ENCODE measurements at places on chromosomes 2 and 18.
A peak's percentile ranks its signal among the peaks of the same experiment; 100 is the strongest.

GRCh38 chr2:117293012-117293411, 521.5 kb upstream of the DDX18 start:
- no peak for DNase-seq

DNA sequence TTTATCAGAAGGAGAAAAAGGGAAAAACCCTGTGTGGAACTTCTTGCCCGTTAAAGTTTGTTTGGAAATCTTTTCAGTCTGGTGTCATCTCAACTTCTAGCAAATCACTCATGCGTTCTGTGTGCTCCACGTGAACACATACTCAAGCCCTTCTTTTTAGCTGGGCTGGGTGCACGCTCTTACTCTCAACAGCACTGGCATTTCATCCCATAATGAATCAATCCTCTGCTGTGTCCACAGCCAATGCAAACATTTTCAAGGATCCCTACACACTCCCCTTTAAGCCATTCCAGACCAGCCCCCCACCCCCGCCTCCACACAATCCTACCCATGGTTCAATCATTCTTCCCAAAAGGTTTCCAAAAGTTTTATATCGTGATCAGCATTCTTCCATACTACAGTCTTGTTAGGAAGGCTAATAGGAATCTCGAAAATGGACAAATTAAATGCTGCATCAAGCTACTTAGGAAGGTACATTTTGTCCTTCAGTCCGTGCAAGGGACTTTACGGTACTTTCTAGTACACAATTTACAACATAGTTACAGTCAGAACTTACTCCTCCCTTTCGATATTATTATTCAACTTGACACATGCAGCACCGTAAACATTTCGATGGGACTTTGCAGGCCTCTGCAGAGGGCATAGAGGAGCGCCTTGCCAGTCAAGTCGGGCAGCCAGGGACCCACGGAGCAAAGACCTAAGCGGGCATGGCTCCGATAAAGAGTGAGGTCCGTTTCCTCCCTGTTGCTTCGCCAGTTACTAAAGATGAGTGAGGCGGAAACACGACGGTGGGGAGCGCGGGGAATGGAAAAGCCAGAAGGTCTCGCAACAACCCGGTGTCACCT, 1.4 kb downstream of the PTGR3 start:
- DNase-seq = no peak

- no peak for DNase-seq
Observed at GRCh38 chr2:152587187-152587947, 129.9 kb downstream of the PRPF40A start.

DNA sequence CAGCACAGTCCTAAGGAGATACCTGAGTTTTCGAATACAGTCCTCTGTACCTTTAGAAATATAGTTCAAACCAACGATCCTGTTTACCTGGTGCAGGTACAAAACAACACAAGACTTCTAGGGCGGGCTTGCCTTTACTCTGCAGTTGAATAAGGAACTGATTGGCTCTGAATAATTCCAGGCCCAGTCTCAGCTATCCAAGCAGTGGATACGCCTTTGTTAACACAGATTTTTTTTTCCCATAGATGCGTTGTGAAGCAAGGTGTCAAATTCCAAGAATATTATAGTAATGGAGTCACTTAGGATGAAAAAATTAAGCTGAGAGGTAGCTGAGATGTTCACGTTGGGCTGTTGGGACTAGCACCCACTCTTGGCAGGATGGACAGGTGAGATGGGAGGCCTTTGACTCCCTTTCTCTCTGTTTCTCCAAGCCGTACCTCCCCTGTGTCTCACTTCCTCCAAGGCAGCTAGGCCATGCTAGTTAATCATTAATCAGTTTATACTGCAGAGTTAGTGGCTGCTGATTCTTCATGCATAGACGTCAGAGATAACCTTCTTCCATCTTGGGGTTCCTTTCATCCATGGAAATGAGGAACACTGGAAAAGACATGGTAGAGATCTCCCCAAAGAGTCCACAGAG, 380.8 kb upstream of the ACVR2A start:
- DNase-seq = no peak

DNA sequence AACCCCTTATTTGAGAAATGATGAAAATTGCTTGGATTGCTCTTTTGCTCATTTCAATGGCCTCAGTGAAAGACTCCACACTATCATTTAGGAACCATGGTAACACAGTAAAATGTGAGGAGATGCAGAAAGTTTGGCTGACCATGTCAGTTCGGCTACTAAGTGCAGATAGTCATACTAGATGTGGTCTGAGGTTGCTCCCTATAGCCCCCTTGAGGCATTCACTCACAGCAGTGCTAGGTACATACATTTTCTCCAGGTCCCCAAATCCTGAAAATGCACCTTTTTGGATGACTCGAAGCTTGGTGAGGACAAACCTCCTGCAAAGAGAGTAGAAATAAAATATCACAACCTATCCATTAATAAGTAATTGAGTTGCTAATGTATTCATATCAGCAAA, 86.3 kb downstream of the FSHR start:
- DNase-seq = no peak

- DNase-seq = no peak
Observed at GRCh38 chr18:36559149-36559857, 261.8 kb downstream of the FHOD3 start.

DNA sequence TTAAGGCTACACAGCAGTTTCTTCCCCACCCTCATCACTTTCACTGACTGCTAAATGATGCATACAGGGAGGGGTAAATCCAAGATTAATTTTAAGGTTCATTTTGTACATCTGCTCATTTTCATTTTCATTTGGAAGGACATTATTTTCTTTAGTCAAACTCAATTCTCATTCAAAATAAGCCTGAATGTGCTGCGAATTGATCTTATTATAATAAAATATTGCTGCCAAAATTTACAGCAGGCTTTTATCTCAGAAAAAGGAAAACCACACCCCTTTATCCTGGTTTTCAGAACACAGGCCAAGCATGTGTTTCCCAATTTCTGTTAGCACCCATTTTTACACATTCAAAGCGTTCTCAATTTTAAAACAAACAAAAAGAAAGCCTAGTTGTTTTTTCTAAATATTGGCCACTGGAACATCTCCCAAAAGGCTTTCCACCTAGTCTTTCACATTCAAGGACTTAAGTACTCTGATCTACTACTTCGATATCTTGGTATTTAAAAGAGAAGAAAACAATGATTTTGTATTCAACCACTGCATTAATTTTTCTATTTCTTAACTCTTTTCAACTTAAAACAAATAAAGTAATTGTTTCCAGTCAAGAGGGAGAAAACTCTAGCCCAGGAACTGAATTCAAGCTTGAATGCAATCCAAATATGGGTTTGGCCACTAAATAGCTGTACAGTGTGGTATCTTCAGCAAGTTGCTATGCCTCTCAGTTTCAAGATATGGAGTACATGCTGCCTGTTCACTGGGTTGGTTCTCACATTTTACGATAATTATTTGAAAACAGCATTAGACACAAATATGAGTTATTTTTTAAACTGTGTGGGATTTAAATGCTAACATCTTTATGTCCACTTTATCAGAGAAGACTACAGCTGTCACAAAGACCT, 52.5 kb downstream of the CDH2 start:
- no peak for DNase-seq

DNA sequence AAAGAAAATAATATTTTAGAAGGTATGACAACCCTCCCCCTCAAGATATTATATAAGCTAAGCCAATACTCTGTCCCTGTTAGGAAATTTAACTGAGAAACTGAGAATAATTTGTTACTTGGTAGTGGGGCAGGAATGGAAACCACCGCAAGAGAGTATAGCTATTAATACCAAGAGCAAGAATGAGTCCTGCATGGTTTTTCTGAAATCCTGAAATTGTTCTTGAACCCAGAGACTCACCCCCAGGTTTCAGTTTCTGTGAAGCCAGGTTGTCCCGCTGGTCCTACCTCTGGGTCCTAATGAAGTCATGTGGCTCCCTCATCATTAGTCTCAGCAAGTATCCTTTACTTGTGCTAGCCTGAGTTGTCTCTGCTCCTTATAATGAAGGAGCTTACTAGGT, 671.0 kb upstream of the ACVR2A start:
- DNase-seq = no peak

DNA sequence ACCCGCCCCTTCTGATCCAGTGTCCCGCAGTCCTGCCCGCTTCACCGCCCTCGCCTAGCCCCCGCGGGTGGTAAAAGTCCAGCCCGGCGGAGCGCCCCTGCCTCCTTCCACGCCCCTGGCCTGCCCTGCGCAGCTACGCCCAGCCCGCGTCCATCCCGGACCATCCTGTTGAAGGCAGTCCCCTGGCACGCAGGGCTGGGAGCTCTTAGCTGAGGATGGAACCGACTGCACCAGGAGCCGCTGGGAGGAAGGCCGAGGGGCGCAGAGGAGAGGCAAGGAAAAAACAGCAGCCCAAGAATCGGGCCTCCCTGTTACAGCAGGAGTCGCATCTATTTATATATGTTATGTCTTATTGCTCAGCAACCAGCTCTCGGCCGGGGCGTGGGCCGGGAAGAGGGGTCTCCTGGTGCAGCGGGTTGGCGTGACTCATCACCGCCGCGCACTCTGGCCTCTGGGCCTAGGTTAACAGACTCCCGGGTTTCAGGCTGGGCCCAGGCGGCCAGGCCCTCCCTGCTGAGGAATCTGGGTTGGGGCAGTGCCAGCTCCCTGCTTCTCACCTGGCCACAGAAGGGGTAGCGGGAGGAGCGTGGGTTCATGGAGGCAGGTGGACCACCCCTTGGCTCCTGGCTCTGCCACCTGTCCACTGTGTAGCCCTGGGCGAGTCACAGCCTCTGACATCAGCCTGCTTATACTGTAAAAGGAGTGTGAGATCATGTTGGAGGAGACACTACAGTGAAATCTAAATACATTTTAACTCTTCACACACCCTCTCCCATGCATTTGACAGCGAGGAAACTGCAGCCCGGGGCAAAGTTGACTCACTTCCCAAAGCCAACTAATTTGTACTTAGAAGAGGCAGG, 13.4 kb upstream of the MAP3K2 start:
- no peak for DNase-seq

- DNase-seq = peak; percentile 52
Observed at GRCh38 chr2:219521066-219521880, 7.0 kb downstream of the ASIC4 start.

- no peak for DNase-seq
Observed at GRCh38 chr2:3646446-3646845, 11.6 kb upstream of the ALLC start.

DNA sequence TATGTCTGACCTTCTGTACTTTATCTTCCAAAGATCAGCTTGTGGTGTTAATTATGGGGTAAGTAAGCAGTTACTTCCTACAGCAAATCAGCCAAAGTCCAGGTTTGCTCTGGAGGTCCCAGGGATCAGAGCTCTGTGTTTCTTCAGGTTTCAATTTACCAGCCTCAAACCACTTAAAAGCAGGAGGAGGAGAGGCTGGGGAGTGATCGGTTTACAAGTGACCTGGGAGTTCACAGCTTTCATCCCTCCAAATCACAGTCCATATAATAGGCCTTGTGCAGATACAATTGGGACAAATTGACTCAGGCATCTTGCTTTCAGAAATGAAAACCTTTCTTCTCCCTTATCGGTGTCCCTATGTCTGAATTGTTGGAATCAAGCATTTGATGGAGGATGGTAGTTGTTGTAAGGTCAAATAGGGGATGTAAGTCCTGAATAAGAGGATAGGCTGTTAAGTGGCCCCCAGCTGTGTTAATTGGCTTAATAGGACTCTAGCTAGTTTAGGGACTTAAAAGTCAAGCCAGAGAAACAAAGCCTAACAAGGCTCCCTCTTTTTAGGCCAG, 188.0 kb upstream of the NT5C1B start:
- DNase-seq = no peak

- DNase-seq = no peak
Observed at GRCh38 chr2:41216978-41217377, 765.1 kb upstream of the SLC8A1 start.

DNA sequence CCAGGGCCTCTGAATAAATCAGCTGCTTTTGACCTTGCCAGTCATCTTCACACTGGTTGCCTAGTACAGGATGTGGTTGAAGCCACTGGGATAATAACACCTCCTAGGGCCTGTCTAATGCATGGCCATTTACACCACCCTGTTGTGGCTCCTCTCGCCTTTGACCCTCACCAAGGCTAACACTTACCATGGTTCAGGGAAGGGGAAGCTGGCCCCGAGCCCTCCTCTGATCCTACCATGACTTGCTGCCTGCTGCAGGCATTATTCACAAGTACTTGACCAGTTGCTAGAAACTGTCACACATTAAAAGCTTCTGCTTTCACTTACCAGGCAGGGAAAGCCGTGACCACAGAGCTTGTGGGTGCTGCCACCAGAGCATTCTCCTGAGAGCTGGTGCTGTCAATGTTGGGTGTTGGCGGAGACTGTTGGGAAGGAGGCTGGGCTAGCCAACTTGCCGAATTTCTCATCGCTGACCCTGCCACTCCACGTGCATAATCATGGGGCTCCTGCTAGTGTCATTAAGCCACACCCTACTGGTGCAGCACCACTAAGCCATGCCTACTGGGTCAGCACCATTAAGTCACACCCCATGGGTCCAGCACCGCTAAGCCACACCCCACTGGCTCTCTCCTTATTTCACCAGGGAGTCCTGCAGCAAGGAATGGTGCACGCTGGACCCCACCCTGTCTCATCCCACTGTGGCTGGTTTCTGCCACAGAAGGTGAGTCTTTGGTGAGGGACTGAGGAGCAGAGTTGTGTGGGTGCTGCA, 47.0 kb upstream of the TTC39C start:
- DNase-seq = no peak

- DNase-seq = no peak
Observed at GRCh38 chr2:201900362-201900761, 94.0 kb downstream of the CDK15 start.

GRCh38 chr2:113102133-113102532, 25.3 kb upstream of the IL1RN start:
- no peak for DNase-seq

DNA sequence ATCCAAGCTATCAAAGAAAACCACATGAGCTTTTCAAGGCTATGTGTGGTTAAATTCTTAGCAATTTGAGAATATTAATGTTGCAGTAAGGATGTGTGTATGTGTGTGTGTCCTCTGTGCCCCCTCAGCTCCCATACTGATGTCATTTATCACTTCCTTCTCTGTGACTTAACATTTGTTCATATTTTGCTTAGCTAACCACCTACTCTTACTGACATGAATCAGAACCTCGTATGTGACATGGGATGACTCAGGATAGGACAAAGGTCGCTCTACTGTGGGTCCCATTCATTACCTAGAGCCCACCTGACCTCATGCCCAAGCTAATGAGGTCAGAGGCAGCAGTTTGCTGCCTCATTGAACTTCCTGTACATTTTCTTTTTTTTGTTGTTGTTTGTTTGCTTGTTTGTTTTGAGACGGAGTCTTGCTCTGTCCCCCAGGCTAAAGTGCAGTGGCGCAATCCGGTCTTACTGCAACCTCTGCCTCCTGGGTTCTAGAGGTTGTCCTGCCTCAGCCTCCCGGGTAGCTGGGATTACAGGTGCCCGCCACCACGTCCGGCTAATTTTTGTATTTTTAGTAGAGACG, 36.3 kb downstream of the MOGAT1 start:
- peak; percentile 14 for DNase-seq
